Lower lobe of right lung (tissue), 2 donors: ENCODE measurements at places on chromosomes 5 and 9. TPM values are rescaled to one million over a fixed set of nuclear protein-coding genes. Genes with fewer than 3 reads are reported as not detected.
A peak's percentile ranks its signal among the peaks of the same experiment; 100 is the strongest.

Gene ZFR
- 53.8 TPM for total RNA-seq

Gene FGFR4
- total RNA-seq = 59.7 TPM

Gene PSMD5
- total RNA-seq = 34.1 TPM

Gene MZB1
- 7.8 TPM for total RNA-seq

- H3K4me3 ChIP-seq = no peak overlapping the region
- no peak overlapping the region for H3K27ac ChIP-seq
- no peak for DNase-seq
Observed at GRCh38 chr5:38680094-38680825, 123.8 kb upstream of the LIFR start.

DNA sequence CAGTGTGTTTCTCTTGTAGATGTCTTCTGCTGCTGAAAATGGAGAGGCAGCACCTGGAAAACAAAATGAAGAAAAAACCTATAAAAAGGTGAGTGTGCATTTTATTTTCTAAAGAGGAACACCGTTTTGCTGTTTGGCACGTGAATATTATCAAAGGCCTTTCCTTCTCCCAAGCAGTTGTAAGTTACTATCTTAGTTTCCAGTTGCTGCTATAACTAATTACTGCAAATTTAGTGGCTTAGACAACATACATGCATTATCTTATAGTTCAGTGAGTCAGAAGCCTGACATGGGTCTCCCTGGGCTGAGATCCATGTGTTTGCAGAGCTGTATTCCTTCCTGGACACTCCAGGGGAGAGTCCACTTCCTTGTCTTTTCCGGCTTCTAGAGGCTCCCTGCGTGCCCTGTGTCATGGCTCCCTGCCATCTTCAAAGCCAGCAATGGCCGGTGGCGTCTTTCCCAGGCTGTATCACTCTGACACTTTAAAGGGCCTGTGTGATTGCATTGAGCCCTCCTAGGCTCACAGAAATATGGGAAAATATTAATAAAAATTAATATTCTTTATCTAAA is 117.6 kb downstream of the PIP5K1B start:
- H3K4me3 ChIP-seq = no peak overlapping the region
- H3K27ac ChIP-seq = no peak overlapping the region
- no peak for DNase-seq
- no peaks in the 10 kb centered on the region for H3K27me3 ChIP-seq
- H3K4me1 ChIP-seq = peaks cover 7% of the 10 kb centered on the region

Gene PHYHD1
- 39.8 TPM for total RNA-seq

Gene DHFR
- 10.5 TPM for total RNA-seq

GRCh38 chr5:133051061-133051541 is 712 bp upstream of the HSPA4 start:
- no peaks in the 10 kb centered on the region for H3K36me3 ChIP-seq
- H3K27ac ChIP-seq = peak overlapping the region; percentile 97
- H3K4me1 ChIP-seq = peaks cover 41% of the 10 kb centered on the region
- no peaks in the 10 kb centered on the region for H3K27me3 ChIP-seq
- DNase-seq = no peak

GRCh38 chr9:15300218-15300617 is 6.8 kb downstream of the TTC39B start:
- H3K27ac ChIP-seq = peak overlapping the region; percentile 24
- H3K27me3 ChIP-seq = no peaks in the 10 kb centered on the region
- H3K4me3 ChIP-seq = no peak overlapping the region
- no peaks in the 10 kb centered on the region for H3K36me3 ChIP-seq
- peaks cover 29% of the 10 kb centered on the region for H3K4me1 ChIP-seq

Gene TXNDC8
- not detected for total RNA-seq

DNA sequence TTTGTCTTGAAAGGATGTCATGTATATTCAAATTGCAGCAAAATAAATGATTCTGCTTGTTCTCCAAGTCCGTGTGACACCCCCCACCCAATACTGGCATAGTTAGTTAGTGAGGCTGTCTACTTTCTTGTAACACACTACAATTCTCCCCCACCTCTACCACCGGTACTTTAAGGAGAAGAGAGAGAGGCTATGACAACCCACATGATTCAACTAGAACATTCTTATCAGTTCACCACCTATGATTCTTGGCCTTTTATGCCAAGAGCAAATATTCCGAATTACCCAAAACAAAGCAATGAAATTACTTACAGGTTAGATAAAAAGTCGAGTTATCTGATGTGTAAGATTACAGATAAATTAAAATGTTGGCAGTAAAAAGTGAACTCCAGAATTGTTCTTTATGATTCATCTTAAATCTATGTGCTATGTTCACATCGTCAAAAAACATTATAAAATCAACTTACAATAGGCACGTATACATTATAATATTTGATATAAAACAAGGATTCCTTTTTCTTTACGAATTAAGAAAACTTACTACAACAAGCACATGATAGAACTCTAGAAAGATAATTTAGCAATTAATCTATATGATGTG is 14.4 kb downstream of the MEF2C start:
- no peaks in the 10 kb centered on the region for H3K27me3 ChIP-seq
- H3K36me3 ChIP-seq = no peaks in the 10 kb centered on the region
- H3K27ac ChIP-seq = no peak overlapping the region
- DNase-seq = no peak
- H3K4me3 ChIP-seq = no peak overlapping the region
- H3K4me1 ChIP-seq = no peaks in the 10 kb centered on the region
